ENCODE measurements at places on chromosomes 7 and 10.

DNA sequence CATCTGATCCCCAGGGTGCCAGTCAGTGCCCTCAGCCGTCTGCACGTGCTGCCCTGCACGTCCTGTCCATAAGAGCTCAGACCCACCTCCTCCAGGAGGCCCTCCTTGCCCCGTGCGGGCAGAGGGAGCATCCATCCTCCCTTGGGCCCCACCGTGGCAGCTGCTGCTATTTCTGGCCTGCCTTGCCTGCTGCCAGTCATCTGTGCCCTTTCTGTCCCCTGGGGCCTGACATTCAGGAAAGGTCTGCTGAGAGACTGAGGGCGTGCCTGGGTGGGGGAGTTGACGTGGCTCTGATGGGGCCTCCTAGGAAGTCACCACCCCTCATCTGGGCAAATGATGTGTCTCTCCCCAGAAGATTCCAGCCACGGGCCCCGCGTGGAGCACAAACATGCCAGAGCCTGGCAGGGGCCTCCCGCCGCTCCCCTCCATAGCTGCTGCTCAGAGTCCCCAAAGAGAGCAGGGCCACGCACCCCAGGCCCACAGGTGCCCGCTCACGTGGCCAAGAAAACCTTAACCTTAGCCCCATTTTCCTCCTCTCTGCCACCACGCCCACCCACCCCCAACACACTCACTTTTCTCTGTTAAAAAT lies 21.8 kb downstream of the DPYSL4 start:
- no peak for DNase-seq

DNA sequence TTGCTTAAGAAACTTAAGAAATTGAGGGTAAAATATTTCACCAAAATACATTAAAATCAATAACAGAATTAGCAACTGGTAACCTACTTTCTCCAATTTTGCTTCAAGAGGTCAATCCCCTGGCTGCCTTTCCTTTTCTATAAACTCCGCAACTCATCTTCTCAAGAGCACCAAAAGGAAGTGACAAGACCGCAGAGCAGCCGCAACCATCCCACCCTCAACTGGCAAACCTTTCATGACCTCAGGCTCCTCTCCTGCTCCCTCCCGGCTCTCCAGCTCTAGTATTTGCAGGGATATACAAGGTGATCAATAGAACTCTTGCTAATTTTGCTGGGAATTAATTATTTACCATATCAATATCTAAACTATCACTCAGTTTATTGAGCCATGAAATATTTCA lies 88.9 kb downstream of the ATE1 start:
- DNase-seq = no peak

DNA sequence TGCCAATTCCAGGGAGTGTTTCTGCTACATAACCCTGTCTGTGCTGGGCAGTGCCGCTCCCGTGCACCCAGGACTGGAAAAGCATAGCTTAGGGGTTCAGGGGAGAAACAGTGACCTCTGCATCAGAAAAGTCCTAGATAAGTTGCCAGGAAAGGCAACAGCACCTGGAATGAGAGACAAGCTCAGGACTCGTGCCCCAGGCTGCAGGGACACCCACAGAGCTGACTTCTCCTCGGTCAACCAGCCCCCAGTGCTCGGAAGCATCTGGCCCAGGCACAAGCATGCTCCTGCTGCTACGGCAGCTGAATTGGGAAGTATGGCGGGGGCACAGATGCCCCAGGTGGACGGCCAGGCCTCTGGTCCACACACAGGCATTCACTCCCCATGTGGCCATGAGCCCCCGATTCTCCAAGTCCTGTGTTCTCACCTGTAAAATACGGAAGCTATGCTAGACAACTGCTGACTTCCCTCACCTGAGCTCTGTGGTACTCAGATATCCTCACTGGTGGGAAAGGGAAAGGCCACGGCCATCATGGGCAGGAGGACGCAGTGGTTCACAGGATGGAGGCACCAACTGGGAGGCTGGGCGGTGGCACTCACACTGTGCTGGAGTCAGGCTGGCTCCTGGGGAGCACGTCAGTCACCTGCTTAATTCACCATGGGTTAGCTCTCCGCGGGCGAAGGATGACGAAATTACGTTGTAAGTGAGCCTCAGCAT lies 220.5 kb downstream of the PTPRN2 start:
- no peak for DNase-seq

GRCh38 chr10:28793482-28793881 lies 116.2 kb downstream of the BAMBI start:
- no peak for DNase-seq

DNA sequence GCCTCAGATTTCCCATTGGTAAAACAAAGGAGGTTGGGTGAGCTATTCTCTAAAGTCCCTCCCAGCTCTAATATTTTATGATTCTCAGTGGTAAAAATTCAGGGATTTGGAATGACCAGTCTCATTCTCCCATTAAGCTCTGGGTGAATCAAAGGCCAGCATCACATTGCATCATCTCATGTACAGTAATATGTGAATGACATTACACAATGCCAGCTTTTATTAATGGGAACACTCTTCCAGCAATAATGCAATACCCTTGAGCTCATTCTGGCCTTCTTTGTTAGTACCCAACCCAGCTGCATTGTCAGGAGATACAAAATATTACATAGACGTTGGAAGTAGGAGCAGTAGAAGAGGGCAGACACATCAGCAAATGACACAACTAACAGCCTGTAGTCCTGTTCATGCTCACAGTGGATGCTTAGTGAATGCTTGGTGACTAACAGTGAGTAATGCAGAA lies 100.0 kb upstream of the EGR2 start:
- DNase-seq = no peak

GRCh38 chr7:101235050-101235449 lies 2.6 kb downstream of the CLDN15 start:
- DNase-seq = no peak

DNA sequence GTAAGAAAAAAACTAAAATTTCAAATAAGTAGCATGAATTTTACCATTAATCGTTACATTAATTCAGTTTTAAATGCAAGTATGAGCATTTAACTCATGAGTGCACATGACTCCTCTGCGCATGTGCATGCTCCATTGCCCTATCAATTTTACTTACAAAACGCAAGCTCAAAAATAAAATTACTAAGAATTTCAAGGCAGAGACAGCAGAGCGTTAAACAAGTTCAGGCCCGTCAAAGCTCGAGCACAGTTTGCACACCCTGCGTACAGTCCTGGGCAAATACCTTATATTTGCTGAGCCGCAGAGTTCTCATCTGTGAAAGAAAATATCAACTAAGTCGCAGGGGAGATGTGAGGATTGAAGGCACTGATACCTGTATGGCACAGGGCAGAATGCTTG lies 373.6 kb downstream of the BBS9 start:
- DNase-seq = no peak

GRCh38 chr7:126040114-126041045 lies 1110.8 kb upstream of the POT1 start:
- no peak for DNase-seq

- DNase-seq = no peak
These were observed 23.5 kb downstream of the UPP1 start for GRCh38 chr7:48112401-48113165.

DNA sequence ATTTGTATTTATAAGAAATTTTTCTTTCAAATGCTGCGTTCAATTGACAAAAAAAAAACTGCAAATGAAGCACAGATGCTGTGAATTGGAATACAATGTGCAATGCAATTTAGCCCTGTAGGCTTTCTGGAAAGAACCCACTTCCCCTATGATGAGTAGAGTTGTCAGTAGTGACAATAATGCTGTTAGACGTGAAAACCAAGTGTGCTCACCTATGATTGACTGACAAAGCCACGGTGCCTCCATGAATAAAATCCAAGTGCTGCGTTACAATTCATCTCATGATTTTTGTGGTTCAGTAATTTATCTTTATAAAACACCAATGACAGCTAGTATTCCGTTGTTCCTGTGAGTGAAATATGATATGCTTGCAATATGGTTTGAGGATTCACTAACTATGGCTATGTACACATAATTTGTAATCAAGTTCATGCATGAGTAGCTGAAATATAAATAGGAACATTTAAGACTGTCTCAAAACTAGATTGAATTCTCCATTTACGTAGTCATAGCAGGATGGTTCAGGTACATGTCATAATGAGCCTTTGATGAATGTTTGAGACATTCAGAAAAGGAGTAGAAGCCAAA lies 1160.3 kb downstream of the CNTNAP2 start:
- no peak for DNase-seq

GRCh38 chr7:158044482-158044823 lies 543.2 kb downstream of the PTPRN2 start:
- DNase-seq = no peak

DNA sequence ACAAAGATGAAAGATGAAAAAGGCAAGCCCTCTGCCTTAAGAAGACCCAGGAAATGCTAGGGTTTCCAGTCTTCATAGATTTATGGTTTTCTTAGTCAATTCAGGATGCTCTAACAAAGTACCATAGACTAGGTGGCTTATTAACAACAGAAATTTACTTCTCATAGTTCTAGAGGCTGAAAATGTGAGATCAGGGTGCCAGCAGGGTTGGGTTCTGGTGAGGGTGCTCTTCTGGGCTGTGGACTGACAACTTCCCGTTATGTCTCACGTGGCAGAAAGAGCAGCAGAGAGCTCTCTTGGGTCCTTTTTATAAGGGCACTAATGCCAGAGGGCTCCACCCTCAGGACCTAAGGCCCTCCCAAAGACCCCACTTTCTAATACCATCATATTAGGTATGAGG lies 23.7 kb downstream of the ELMO1 start:
- DNase-seq = no peak

DNA sequence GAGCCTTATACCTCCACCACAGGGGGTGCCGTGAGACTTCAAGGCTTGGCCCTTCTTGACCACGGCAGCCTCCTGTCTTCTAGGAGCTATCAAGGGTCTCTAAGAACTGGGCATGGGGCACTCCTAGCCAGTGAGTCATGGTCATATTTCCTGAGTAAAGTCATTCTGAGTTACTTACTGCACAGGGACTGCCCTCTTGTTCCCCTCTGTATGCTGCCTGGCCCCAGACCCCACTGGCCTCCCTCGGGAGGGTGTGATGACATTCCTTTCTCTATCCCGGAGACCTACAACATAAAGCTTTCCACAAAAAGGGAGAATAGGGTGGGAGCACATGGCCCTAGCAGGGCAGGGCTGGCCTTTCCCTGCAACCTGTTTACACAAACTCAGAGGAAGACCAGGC lies 21.4 kb downstream of the DPCD start:
- DNase-seq = no peak

DNA sequence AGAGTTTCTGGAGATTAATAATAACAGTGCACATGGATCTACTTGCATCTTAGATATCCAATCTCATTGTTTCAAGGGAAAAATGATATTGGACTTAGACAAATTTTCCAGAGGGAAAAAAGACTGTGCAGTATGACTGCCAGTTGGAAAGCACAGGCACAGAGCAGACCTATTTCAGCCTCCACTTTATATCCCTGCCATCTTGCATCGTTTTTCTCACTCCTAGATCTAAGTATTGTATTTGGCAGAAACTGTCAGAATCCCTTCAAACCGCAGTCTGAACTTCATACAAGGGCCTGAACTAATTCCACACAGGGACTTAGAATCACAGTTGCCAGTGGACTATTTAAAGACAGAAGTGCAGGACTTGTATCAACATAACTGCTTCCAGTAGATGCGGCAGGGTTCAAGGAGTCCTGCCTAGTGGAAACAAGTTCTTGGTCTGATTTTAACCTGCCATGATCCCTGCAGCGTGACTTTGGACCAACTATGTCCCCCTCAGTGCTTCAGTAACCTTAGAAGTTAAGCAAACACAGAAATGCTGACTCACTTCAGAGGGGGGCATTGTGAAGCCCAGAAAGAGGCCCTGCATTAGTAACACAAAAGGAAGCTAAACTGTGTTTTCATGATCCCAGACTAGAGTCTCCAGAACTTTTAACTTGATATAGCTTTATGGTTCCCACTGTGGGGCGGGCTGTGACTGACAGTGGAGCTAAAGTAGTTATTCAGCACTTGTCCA lies 95.7 kb upstream of the PALS2 start:
- DNase-seq = no peak

DNA sequence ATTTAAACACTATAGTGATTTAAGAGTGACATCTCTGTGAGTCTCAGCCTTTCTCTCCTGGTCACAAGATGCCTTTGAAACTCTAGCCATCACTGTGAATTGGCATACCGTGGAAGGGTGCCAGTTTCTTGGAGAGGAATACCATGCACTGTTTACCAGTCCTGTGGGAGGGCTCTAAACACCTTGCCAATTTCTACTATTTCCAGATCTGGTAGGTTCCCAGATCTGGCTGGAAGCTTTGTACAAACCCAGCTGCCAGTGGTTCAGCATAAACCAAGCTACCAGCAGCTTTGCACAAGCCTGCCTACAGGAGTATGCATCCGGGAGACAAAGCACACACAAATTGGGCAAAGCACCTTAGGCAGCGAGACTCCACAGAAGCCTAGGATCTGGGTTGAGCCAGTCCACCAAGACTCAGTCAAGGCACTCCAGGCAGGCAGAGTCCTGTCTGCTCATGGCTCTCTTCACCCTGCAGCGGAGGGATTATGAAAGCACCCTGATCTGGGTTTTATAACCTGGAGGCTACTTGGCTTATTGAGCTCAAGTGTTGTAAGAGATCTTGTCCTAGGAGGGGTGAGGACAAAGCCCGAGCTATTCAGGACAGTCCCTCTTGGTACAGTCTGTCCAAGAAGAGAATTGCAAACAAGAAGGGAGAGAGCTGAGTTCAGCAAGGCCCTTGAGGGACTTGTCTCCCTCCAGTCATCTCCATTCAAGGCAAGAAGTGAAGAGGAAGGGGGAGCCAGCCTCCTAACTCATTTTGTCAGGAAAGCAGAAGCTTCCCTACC lies 23.6 kb downstream of the MCM10 start:
- DNase-seq = no peak

DNA sequence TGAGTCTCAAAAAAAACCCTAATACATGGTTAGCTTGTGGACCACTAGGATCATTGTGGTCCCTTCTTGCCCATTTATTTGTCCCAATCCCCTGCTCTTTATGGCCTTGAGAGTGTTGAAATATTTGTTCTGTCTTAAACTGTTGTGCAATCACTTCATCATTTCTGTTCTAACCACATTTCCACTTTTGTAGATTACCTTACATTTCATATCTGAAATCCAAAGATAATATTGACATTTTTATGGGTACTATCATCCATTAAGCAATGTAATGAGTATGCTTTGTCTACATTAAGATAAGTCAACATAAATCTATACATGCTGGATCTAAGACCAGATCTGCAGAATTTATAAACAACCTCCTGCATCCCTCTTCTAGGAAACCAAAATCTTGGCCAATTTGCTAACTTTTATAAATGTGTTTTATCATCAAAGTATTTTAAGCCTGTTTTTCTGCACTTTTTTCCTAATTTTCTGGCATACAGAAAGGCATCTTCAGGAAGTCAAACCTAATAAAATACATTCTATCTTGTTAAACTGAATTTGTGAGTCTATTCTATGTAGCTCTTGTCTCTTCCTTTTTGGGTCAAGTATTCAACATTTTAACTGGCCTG lies 359.4 kb upstream of the CELF2 start:
- no peak for DNase-seq

- DNase-seq = no peak
These were observed 84.3 kb downstream of the CUL2 start for GRCh38 chr10:35005868-35006267.

DNA sequence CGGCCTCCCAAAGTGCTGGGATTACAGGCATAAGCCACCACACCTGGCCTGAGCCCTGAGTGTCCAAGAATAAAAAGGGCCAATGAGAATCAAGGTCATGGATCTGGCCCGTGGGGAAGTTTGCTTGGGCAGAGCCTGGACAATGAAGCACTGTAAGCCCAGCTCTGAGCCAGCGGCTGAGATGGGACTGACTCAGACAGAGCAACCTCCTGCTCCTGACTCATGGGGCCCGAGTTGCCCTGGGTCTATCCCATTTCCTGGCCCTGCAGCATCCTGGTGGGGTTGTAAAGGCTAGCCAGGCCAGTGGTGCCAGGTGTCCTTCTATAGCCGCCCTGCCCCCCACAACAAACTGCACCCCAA lies 5.2 kb upstream of the MYH16 start:
- no peak for DNase-seq

- DNase-seq = peak; percentile 33
These were observed 506.4 kb upstream of the C7orf33 start for GRCh38 chr7:148084138-148084537.
